ENCODE measurements at places on chromosomes 13 and 19.
A peak's percentile ranks its signal among the peaks of the same experiment; 100 is the strongest.

DNA sequence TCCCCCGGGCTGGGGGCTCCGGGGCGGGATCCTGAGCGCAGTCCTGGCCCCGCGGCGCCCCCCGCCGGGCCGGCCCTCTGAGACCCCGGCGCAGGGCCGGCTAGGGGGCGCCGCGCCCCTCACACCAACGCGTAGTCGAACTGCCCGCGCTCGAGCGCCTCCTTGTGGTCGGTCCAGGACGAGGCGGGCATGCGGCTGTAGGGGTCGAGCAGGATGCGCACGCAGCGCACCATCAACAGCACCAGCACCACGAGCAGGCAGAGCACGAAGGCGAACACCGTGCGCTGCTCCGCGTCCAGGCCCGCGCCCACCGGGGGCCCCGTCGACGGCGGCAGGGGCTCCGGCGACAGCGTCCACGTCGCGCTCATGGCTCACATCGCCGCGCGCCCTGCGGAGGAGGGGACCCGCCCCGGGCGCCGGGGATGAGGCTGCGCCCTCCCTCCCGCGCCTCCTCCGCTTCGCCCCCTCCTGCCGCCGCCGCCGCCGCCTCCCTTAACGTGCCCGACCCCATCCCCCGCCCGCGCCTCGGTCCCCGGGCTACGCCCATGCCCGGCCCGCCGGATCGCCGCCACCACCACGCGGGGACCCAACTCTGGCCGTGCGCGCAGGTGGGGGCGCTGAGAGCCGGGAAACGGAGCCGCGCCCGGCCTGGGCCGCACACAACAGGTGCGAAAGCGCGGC is 624 bp downstream of the CTXN1 start:
- DNase-seq = peak; percentile 41

DNA sequence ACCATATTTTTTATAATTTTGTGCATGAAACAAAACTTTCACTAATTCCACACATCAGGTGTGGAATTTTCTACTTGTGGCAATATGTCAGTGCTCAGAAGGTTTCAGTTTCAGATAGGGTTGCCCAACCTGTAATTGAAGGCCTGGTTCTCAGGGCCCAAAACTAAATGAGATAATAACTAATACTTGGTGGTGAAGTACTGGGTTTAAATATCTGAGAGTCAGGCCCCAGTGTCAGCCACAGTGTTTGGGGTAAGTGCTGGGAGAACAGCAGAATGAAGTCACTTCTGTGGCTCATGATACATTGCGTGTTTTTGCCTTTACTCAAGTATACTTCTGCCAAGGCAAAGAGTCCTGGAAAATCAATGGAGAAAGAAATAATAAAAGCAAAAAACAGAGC is 5.6 kb downstream of the SAFB start:
- no peak for DNase-seq

DNA sequence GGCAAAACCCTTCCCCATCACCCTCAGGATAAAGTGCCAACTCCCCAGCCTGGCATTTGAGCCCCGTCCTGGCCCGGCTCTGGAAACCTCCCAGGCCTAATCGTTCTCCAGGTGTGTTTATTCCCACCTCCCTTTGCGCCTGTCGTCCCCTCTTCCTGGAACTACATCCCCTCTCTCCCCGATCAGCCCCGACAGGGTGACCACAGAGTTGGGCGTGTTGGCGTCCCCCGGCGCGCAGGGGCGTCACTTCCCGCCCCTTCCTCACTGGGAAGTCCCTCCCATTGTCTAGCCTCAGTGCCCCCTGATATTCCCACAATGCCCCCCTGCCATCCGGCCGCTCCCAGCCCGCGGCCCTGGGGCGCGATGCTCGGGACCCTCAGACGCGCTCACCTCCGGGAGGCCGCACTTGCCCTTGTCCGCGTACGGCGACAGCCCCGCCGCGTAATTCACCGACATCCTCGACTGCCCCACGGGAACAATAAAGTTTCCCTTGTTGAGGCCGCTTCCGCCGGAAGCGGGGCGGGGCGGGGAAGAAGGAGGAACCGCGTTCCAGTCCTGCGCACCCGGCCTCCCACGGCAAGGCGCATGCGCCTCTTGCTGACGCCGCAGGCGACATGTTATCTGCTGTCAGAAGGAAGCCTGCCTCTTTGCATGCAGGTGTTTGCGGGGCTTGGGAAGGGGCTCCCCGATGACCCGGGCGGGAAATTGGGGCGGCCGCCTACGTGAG is at the start of the genes ANKRD24 and SIRT6:
Gene ANKRD24, plus strand, starts transcription at position 606 of the 727 bp plus-strand sequence. CDS start 3,737 bp downstream, outside the sequence.
Gene SIRT6, minus strand, starts transcription at position 480 of the 727 bp plus-strand sequence. Its CDS starts 24 bp downstream, at position 456.
- peak; percentile 88 for DNase-seq

DNA sequence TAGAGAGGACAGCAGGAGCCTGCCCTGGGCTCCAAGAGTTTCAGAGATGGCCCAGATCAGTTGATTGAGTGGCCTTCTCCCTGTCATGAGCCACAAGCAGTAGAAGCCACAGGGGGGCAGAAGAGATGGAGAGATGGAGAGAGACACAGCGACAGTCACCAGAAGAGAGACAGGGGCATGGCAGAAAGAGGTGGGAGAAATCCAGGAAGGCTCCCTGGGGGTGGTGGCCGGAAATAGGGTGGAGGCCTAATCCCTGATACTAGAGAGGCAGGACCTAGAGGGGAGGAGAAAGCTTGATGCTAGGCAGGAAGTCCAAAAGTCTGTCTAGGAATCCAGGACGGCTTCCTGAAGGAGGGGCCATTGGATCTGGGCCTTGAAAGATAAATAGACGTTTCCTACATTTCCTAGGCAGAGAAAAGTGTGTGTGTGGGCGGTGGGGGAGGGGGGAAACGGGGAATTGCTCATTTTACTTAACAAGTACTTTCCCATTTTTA is 9.6 kb upstream of the TPM4 start:
- no peak for DNase-seq

- no peak for DNase-seq
Observed at GRCh38 chr13:46643165-46643777, 90.3 kb downstream of the LRCH1 start.

GRCh38 chr19:50994129-50994528 is 7.3 kb downstream of the KLK8 start:
- DNase-seq = no peak

DNA sequence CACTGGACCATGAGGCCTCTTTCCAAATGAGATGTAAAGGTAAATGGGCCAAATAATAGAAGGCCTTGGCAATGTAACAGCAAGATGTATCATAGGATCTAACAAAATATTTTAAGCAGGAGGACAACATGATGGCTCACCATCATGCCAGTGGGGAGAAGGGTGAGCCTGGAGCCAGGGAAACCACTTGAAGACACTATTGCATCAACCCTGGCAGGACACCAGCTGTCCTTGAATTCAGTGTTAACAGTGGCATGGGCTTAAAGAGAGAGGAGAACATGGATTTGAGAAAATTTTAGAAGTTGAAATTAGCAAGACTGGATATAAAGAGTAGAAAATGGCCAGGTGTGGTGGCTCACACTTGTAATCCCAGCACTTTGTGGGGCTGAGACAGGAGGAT is 6.7 kb upstream of the RCBTB2 start:
- no peak for DNase-seq

DNA sequence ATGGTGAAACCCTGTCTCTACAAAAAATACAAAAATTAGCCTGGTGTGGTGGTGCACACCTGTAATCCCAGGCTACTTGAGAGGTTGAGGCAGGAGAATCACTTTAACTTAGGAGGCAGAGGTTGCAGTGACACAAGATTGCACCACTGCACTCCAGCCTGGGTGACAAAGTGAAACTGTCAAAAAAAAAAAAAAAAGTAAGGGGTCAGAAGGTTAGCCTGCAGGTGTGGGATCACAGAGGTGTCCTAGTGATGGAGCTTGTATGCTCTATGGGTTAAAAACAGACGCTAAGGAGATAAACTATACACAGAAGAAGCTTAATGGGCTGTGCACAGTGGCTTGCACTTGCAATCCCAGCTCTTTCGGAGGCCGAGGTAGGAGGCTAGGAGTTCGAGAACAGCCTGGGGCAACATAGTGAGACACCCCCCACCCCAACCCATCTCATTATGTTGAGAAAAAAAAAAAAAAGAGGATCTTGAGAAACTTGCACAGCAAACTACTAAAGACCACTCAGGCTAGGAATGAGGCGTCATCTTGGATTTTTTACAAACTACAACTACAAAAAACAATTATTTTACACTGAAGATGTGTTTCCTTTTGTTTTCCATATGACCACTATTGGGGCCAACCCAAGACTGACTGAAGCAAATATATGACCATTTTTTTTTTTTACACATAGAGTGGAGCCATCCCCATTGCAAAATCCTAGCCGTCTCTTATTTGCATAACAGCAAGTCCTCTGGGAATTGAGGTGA is 7.9 kb downstream of the FOSB start:
- no peak for DNase-seq

GRCh38 chr13:50991579-50992521 is 82.3 kb downstream of the RNASEH2B start:
- no peak for DNase-seq

DNA sequence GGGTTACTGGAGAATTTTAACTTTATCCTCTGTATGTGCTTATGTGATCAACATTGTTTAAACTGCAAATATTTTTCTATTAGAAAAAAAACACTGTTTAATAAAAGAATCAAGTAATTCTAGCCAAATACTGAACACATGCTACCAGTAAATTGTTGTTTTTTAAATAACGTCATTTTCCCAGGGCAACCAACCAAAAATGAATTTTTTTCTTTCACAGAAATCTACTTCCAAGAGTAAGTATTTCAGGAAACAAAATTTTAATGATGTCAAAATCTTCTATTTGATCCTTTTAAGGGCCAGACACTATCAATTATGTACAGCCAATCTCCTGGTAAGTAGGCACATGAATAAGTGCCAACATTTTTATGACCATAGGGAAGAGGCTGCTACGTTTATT is 57.1 kb downstream of the TUBGCP3 start:
- DNase-seq = no peak

- DNase-seq = no peak
Observed at GRCh38 chr19:492091-492531, 4.2 kb upstream of the MADCAM1 start.

DNA sequence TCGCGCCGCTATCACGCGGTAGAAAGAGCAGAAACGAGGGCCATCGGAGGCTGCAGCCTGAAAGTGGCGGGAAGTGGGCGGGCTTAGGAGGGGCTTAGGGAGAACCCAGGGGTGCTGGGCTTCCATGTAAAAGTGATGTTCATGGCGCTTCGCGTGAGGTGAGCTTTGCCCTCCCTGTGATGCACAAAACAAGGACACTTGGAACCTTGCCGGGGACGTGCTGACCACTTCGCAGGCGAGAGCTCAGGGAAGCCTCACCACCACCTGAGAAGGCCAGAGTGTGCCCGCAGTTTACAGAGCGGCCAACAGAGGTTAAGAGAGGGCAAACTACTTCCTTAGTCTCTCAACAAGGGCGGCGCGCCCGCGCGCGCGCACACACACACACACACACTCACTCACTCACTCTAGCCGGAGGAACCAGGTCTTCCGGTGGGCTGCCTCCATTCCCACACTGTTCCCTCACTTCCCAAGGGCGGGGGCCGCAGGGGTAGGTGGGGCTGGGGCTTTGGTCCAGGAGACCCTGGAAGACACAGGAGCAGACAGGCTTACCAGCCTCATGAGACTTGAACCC is 651 bp downstream of the GAPDHS start:
- no peak for DNase-seq

- no peak for DNase-seq
Observed at GRCh38 chr13:99648927-99649326, 147.7 kb downstream of the TM9SF2 start.

- DNase-seq = no peak
Observed at GRCh38 chr19:1119475-1120217, 15.9 kb downstream of the GPX4 start.

GRCh38 chr13:89150362-89150761 is 1479.2 kb downstream of the SLITRK5 start:
- DNase-seq = no peak

DNA sequence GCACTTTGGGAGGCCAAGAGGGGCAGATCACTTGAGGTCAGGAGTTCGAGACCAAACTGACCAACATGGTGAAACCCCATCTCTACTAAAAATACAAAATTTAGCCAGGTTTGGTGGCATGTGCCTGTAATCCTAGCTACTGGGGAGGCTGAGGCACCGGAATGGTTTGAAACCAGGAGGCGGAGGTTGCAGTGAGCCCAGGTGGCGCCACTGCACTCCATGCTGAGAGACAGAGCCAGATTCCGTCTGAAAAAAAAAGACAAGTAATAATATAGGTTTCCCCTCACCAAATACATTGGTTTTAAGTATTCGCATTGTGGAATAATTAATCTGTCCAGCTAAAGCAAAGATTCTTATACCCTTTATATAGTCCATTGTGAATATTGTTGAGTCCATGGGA is 1544.6 kb downstream of the OLFM4 start:
- no peak for DNase-seq

DNA sequence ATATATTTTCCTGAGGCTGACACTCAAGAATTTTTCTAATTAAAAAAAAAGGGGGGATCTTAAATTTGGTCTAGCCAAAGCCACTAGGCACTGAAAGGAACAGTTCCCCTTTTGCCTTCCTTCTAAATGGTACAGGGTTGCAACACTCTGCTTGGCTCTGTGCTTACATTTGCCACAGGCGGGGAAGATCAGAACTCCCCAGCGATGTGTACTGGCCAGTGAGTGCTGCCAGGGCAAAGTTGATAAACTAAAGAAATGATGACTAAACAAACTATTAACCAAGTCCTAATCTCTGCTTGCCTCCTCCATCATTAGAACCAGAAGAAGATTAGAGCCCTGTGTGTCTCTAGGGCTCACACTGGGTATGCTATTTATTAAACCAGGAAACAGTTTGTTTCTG is 75.3 kb upstream of the SCEL start:
- DNase-seq = no peak

GRCh38 chr13:111893607-111894443 is 173.1 kb upstream of the SOX1 start:
- DNase-seq = no peak

GRCh38 chr13:84431646-84432045 is 549.4 kb upstream of the SLITRK1 start:
- DNase-seq = no peak

DNA sequence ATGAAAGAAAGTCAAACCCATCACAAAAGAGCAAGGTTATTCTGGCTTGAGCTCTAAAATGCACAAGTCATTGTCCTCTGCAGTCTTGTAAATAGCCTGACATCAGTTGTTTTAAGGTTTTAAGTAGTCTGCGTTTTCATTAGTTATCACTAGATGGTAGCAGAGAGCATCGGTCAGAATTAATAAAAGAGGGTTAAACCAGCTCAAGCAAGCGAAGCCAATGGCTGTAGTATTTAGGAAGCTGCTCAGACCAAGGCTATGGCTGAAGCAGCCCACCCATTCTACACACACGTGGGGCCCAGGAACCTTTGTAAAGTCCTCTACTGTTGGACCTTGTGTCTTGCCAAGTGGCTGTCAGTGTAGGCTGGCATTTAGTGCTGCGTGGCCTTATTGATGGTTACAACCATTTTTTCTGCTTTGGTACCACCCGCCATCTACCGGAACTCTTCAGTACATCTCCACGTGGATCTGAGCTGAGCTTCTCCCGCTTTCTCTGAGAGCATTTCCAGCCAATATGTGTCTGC is 13.3 kb upstream of the ZNF57 start:
- no peak for DNase-seq

- DNase-seq = no peak
Observed at GRCh38 chr13:46378411-46378810, 8.6 kb downstream of the RUBCNL start.

DNA sequence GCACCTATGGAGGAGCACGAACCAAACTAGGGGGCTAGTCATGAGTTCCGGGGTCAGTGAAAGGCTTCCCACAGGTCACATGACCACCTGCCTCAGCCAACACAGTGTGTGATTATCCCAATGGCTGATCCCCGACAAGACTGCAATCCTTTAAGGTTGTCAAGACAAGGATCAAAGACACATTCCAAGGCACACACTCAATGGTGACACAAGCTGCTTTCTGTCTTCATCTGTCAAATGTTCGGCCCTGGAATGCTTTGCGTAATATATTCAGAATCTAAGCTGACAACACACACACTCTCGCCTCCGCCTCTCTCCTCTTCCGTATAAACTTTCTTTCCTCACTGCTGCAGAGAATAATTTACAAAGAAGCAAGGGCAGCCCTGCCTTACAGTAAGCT is 11.7 kb downstream of the RANBP3 start:
- DNase-seq = no peak

Data from anterior cingulate cortex (tissue), 58 donors.